CD4-positive, CD25-positive, alpha-beta regulatory T cell (primary cell): ENCODE measurements at places on chromosomes 12 and 14. TPM values are rescaled to one million over a fixed set of nuclear protein-coding genes. Genes with fewer than 3 reads are reported as not detected.

The MAP1LC3B2 gene
- 2.2 TPM for total RNA-seq

The GABARAPL1 gene
- total RNA-seq, result 170 TPM

The CPNE6 gene
- total RNA-seq, result not detected

The CLEC4C gene
- not detected for total RNA-seq

DNA sequence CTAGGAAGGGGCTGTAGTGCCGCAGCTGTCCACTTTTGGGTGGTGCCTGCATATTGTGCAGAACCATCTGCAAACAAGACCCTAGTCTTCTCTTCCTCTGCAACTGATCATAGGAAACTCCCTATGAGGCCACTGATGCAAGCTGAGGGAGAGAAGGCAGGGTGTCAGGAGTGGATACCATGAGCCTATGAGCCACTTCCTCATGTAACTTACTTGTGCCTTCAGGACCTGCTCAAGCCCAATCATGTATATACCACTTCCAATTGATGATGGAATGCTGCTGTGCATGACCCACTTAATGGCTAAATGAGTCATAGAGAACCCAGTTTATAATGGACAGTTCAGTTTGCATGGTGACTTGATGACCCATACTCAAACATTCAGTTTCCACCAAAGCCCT is 107.9 kb downstream of the ALG10B start:
- no peak for DNase-seq

DNA sequence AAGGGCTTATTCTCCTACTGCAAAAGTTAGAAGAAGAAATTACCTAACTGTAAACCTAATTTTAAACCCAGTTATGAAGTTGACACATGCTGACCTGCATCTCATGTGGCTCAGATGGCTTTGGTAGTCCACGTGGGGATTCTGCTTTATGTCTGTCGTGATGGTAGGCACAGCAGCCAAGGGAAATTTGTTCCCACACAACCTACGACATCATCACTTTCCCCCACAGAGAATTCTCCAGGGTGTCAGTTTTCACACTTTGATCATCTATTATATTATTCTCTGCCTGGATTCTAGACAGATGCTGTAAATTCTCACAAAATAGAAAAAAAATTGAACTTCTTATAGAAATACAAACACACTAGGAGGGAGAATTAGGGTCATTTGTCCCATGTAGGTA is 70.6 kb downstream of the PTHLH start:
- no peak for DNase-seq

DNA sequence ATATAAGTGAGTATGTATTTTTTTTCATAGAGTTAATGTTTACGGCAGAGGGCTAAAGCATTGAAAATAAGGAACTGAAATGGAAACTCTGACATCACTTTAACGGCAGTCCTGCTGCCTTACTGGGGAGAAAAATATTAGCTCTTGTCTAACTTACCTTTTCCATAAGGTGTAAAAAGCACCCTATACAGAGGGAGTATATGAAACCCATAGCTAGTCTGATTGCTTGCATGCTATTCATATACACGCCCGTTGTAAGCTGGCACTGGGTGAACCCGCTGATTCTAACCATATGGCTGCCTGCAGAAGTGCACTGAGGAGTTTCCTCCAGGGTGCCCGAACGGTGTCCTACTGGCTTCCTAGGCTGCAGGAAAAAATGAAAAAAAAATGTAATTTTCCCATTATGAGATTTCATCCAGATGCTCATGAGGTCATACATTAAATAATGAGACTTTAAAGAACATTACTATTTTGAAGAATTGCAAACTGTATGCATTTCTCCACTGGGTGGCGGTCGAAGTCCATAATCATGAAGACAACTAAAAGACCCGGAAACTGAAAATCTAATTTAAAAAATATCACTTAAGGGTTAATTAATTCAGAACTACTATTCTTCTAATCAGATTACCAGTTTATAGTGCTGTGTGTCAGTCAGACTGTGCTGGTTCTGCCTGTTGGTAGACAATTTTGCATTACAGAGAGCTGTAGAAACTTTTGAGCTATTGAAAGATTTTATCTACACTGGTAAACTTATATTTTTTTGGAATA is 144.7 kb downstream of the ALX1 start:
- DNase-seq, result peak; percentile 11

DNA sequence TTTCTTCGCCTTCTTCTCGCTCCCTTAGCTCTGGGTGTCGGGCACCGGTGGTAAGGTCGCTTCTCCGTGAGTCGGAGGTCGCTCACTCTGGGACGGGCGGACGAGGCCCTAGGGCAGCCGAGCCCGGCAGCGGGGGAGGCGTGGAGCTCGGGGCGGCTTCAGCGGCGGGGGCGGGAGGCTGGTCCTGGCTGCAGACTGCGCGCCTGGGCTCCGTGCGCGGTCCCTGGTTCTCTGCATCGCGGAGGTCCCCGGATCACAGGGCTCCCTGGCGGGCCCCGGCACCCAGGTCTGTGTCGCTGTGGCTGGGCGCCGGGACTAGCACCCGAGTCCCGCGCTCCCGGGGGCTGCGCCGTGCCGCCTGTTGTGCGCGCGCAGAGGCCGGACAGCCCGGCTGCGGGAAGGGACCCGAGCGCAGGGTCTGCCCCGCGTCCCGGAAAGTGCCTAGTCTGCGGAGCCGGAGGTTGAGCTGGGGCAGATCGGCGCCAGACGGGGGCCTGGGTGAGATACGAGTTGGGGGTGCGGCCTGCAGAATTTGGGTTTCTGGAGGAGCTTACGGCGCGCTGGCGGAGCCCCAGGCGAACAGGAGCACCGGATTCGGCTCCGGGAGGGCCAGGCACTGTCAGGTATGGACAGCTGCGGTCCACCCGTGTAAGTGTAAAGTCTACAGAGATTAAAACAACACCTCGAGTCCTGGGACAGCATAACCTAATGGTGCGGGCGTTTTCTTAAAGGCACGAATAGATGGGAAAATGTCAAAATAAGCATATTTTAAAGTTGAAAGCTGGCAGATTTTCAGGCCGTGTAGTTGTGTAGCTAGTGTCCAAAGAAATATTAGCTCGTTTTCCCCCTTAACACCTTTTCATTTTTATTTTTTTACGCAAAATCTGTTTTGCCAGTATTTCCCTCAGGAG is 713 bp downstream of the FRMD6 start:
- peak; percentile 33 for DNase-seq

GRCh38 chr12:89880690-89881350 is 172.2 kb upstream of the ATP2B1 start:
- DNase-seq, result peak; percentile 78

GRCh38 chr14:74140374-74140850 is 55.7 kb downstream of the LIN52 start:
- DNase-seq, result no peak

DNA sequence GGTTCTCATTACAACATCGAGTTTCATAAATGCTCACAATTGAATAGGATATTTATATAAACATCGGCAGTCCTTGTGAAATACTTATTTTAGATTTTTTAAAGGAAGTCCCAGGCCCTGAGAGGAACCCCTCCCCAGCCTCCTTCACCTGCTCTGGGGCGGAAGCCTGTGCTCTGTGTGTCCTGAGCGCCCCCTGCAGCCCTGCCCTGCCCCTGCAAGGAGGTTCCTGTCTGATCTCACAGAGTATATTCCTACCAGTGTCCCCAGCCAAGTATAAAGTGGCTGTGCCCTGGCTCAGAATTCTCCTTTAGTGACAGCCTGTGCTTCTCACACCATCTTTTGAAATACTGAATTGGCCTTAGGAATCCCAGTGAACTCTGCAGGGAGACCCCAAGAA is 659.5 kb downstream of the TMEM121 start:
- DNase-seq, result no peak
